Fibroblast of the aortic adventitia (primary cell): ENCODE measurements at places on chromosomes 11 and 22. TPM values are rescaled to one million over a fixed set of nuclear protein-coding genes. Genes with fewer than 3 reads are reported as not detected.

Gene CDON
- total RNA-seq = 54.4 and 66.6 TPM in 2 replicates

Gene GAL3ST3
- total RNA-seq = not detected in 2 replicates

Gene LRRC75B
- 4.0 and 6.0 TPM in 2 replicates for total RNA-seq

Gene FZD4
- total RNA-seq = 50.2 and 63.9 TPM in 2 replicates

Gene OR5B21
- total RNA-seq = not detected in 2 replicates

Gene HEPHL1
- total RNA-seq = not detected in 2 replicates

Gene OR5L2
- not detected in 2 replicates for total RNA-seq

Gene CSRP3
- total RNA-seq = 0.27 TPM in 1 of 2 replicates, not detected in the other

Gene CDHR5
- not detected in 2 replicates for total RNA-seq

Gene PHF21B
- total RNA-seq = not detected in 2 replicates

Gene SLC6A5
- not detected in 2 replicates for total RNA-seq

Gene SMCO4
- total RNA-seq = 6.7 and 7.3 TPM in 2 replicates

Gene APOL4
- 2.0 and 3.1 TPM in 2 replicates for total RNA-seq

Gene MUC15
- 0.25 TPM in 1 of 2 replicates, not detected in the other for total RNA-seq

Gene SEC14L6
- 0.09 TPM in 1 of 2 replicates, not detected in the other for total RNA-seq

Gene LMNTD2
- 0.36 TPM in 1 of 2 replicates, not detected in the other for total RNA-seq

Gene SCGB1A1
- not detected in 2 replicates for total RNA-seq

Gene WBP2NL
- total RNA-seq = 0.18 and 1.6 TPM in 2 replicates

Gene LRRC56
- 0.45 and 1.2 TPM in 2 replicates for total RNA-seq

Gene LGALS12
- 1.3 TPM in 1 of 2 replicates, not detected in the other for total RNA-seq

Gene POLR3H
- total RNA-seq = 18.7 and 27.7 TPM in 2 replicates

Gene NCAM1
- total RNA-seq = 3.0 and 23.6 TPM in 2 replicates

Gene PTPRCAP
- total RNA-seq = 0.41 and 0.45 TPM in 2 replicates

Gene DYNC2H1
- 74.0 and 99.0 TPM in 2 replicates for total RNA-seq

Gene OR2AG2
- 0.09 and 0.33 TPM in 2 replicates for total RNA-seq

Gene DRAP1
- 155 and 317 TPM in 2 replicates for total RNA-seq

Gene TRIM77
- not detected in 2 replicates for total RNA-seq

Gene LIPT2
- 1.4 TPM in 1 of 2 replicates, not detected in the other for total RNA-seq
